Stimulated activated CD4-positive, alpha-beta T cell treated with anti-CD3 and anti-CD28 coated beads, Interleukin-2, amount 100 ng/mL, for 4 hours (primary cell): ENCODE measurements at places on chromosomes 7 and 10.

- DNase-seq = no peak
Measured at GRCh38 chr10:124346831-124347230, 71.9 kb downstream of the OAT start.

GRCh38 chr10:61732629-61733278, 70.0 kb downstream of the CABCOCO1 start:
- DNase-seq = no peak

- no peak for DNase-seq
Measured at GRCh38 chr10:15324611-15325010, 46.5 kb downstream of the FAM171A1 start.

DNA sequence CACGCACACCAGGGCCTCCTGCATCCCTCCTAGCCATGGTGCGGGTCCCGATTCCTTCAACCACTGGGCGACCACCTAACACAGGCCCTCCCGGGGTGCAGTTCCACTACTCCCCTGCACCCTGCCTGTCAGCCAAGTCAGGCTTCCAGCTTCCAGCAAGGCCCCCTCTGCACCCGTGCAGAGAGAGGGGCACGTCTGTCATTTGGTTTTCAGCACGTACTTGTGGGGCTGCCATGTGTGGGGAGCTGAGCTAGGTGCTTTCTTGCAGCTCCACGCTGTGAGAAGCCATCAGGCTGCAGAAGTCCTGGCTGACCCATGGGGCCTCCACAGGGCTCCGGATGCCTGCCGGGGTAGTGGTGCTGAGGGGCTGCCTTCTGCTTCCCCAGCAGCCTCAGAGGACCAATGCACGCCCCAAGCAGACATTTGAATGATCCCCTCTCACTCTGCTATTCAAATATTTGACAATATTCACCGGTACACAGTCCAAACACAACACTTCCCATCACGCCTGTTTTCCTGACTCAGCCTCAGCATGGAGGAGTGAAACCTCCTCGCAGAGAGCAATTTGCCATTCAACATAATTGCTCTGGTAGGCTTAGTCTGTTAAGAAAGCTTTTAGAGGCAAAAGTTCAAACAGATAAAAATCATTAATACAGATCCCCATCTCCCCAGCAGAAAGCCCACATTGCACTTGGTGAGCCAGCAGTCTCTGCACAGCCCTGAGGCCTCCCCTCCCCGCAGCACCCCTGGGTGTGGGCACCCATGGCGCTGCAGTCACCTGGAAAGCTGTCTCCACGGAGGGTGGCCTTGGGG, 449.9 kb downstream of the PTPRN2 start:
- DNase-seq = no peak

DNA sequence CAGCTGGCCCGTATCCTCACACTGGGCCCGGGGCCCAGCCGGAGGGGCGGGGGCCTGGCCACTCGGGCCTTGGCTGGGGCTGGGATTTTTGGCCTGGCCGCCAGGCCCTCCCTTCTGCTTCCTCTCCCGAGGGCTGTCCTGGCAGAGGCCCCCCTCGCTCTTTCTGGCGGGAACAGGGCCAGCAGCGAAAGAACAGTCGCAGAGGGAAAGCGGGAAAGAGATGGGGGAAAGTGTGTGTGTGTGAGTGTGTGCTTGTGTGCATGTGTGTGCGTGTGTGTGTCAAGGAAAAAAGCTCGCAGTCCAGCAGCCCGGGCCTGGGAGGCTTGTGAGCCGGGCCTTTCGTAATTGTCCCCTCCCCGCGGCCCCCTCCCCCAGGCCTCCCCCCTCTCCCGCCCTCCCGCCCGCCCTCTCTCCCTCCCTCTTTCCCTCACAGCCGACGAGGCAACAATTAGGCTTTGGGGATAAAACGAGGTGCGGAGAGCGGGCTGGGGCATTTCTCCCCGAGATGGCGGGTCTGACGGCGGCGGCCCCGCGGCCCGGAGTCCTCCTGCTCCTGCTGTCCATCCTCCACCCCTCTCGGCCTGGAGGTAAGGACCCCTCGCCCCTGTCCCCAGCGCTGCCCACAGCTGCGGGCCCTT, at the start of gene ELN:
TSS of gene ELN (plus strand) at position 491 of the 638 bp plus-strand sequence. CDS start at position 506, 15 bp downstream.
- DNase-seq = no peak

- no peak for DNase-seq
Measured at GRCh38 chr7:69748530-69748929, 150.3 kb downstream of the AUTS2 start.

DNA sequence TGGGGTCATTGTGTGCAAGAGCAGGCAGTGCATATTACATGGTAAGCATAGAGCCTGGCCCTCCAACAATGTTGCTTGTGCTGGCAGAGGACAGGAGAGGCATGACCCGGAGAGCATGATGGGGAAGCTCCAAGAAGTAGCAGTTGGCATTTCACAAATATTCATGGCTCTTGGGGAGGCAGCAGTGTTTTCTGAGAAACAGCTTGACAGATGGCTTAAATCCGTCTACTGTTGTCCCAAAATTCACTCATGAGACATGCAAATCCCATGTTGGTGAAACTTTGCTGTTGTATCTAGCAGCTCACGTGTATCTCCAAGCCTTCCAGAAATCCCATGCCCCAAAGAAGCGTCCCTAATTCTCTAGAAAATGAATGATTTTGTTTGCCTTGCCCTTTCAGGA, 487.0 kb downstream of the SORCS3 start:
- DNase-seq = no peak

GRCh38 chr10:74752371-74753040, 73.9 kb upstream of the KAT6B start:
- no peak for DNase-seq
